Stimulated activated CD4-positive, alpha-beta T cell treated with anti-CD3 and anti-CD28 coated beads, Interleukin-15, amount 100 ng/mL, for 1 hour (primary cell): ENCODE measurements at places on chromosomes 16 and 17.

DNA sequence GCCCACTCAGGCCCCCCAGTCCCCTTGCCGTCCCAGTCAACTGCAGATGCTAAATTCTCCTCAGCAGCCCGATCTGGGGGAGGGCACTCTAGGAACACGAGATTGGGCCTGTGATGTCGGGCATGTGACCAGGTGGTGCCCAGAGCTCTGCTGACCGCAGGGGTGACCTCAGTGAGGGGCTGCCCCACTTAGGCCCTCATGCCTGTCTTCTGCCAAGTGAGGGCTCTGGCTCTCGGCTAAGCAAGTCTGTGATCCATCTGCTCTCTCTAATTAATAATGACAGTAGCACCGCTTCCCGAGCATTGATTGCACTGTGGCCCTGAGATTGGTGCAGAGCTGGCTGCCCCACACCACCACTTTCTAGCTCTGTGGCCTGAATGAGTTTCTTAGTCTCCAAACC lies 138.8 kb downstream of the MRM1 start:
- DNase-seq: no peak

GRCh38 chr17:1870592-1870991 lies 40.8 kb downstream of the RPA1 start:
- DNase-seq: no peak

- no peak for DNase-seq
Measured at GRCh38 chr17:38815576-38816193, 9.4 kb downstream of the CWC25 start.

DNA sequence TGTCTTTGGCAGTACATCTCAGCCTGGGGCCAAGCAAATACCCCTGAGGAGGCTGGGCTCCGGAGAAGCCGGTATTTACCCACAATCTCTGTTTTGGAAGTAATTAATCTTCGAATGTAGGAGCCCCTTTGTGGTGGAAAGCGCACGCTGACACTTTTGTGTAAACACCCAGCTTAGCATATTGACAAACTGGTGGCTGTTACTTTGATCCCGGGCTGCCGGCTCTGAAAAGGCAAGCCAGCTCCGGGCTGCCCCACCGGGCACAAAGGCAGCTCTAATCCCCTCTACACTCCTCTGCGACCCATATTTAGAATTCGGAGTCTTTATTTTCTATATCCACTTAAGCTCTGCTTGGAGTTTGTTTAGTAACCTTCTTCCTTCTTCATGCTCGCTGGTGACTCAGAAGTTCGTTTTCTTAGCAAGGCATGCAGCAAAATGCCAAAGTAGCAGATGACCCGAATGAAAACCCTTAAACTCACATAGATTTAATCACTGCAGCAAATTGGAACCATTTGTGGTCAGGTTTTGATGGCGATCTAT lies 144.0 kb upstream of the IRX3 start:
- no peak for DNase-seq
